CD4-positive, alpha-beta T cell treated with Interleukin-17A for 1 hour (primary cell): ENCODE measurements at places on chromosomes 5 and 9.
A peak's percentile ranks its signal among the peaks of the same experiment; 100 is the strongest.

DNA sequence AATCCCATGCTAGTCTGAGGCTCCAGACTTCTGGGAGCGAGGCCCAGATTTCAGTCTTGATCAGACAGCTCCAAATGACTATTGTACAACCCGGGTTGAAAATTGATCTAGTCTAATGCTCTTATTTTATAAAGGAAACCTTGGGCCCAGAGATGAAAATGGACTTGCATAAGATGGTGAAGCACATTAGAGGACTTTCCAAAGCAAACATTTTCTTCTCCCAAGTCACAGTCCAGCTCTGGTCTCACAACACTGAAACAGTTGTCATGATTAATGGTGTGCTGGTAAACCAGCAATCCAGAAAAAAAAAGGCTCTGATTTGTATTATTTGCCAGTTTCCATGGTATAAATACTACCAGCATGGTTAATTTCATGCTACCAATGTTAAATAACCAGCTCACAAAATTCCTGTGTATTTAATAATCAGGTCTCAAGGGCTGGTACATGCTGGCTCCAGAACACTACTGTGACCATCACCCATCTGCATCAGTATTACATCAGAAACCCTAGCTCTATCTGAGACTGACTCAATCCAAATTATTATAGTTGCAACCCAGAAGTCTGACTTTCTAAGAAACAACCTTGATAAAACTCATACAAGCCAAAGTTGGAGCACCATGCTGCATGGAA, 32.5 kb upstream of the ABLIM3 start:
- no peak for DNase-seq

DNA sequence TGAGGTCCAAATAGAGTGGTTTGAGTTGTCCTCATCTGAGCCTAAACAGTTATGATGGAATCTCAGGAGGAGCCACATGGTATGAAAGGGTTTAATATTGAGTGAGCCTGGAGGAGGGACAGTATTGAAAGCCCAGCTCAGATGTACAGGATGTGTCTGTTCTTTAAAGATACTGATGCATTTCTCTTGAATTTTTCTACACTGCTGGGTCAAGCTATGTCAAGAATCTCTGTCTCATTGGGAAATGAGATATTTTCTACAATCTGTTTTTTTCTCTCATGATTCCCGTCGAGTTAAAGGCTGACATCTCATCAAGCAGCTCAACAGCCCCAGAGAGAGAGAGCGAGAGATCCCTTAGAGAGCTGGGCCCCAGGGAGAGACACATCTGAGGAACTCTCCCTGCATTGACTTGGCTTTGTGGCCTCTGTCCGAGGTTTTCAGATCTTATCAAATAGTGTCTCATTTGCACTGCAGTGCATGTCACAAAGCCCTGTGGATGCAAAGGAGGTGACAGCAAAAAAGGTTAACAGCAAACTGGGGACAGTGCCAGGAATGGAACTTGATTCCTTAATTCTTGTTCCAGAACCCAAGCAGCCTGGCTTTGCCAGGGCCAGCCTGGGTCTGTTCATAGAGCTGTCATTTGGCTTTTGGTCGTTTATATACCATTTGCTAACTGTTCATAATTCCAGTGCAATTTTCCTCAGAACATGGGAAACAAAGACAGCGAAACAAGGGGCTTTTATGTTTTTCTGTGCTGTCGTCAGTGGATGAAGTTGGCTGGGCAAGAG, 19.0 kb upstream of the ACTBL2 start:
- DNase-seq = no peak

- no peak for DNase-seq
These were observed 3.3 kb downstream of the CTSL start for GRCh38 chr9:87729246-87729645.

DNA sequence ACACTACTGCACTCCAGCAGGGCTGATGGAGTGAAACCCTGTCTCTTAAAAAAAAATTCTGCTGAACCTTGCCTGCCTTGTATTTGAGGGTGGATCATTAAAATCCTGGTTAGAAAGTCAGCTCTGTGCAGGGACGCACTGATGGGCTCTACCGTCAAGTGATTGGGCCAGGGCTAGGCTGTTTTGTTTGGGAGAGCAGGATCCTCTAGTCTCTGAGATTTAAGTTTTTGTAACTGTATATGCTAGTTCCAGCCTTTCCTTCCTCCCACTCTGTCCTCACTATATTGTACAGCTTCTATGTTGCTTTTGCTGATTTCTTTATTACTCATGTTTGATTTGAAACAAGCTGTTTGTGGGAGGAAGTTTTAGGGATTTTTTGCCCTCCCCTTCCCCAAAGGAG, 11.5 kb downstream of the DDX4 start:
- no peak for DNase-seq

- no peak for DNase-seq
These were observed 20.7 kb downstream of the MAPK9 start for GRCh38 chr5:180271221-180271620.

DNA sequence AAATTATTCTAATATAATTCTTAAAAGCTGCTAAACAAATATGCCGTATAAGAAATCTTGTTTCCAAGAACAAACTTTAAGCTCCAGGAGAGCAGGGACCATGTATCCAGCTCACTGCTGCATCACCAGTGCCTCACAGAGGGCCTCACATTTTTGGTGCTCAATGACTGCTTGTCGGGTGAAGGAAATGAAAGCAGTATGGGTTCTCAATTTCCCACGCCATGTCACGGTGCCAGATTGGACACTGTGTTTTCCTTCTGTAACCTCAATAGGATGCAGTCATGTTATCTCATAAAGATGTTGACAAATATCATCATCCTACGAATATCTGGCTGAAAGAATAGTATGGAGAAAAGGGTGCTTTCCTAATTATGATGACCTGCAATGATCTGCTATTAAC, 64.7 kb downstream of the POU5F2 start:
- no peak for DNase-seq

DNA sequence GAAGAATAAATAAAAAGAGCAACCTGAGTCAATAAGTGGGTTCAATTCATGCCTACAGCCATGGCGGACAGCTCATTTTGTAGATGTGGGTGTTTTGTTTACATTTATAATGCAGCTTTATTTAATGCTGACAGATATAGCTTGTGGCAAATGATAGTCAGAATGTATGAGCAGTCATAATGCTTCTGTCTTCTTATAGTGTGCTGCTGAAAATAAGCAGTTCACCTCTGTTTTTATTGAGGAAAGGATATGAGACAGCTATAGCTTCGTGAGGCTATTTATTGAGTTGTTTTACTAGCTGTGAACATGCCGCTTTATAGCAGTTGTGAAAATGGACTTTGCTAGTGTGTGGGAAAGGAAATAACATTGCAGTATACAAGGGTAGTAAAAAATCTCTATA, 147.4 kb downstream of the PBX3 start:
- DNase-seq = no peak

DNA sequence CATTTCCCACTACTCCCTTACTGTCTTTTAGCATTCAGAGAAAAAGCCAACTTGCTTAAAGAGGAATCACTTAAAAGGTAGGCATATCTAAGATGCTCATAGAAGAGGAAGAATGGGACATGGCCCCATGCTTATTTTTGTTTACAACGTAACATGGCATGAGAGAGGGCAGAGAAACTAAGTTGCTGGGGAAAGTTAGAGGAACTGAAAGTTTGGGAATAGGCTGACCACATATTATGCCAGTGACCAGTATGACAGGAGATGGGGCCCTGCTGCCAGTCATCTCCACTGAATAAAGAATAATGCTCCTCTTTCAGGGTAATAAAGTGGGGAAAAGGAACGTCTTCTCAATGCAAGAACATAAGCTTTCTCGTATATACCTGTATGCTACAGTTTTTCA, 1.9 kb downstream of the PLPP6 start:
- DNase-seq = no peak

DNA sequence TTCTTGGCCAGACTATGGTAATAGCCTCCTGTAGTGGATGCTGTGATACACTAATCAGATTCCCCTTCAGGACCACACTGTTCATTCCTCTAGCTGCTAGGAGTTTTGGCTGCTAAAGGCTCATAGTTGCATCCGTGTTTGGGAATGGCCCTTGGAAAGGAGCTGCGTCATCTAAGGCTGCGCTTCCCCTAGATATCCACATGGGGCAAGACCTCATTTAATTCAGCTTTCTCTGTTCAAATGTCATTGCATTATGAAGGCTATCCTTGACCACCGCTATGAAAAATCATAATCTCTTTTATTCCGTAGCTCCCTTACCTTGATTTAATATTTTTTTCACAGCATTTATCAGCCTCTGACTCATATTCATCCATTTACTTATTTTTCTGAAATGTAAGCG, 258.3 kb upstream of the NR4A3 start:
- DNase-seq = no peak

- DNase-seq = no peak
These were observed 5.4 kb downstream of the ACTL7B start for GRCh38 chr9:108850293-108850897.

DNA sequence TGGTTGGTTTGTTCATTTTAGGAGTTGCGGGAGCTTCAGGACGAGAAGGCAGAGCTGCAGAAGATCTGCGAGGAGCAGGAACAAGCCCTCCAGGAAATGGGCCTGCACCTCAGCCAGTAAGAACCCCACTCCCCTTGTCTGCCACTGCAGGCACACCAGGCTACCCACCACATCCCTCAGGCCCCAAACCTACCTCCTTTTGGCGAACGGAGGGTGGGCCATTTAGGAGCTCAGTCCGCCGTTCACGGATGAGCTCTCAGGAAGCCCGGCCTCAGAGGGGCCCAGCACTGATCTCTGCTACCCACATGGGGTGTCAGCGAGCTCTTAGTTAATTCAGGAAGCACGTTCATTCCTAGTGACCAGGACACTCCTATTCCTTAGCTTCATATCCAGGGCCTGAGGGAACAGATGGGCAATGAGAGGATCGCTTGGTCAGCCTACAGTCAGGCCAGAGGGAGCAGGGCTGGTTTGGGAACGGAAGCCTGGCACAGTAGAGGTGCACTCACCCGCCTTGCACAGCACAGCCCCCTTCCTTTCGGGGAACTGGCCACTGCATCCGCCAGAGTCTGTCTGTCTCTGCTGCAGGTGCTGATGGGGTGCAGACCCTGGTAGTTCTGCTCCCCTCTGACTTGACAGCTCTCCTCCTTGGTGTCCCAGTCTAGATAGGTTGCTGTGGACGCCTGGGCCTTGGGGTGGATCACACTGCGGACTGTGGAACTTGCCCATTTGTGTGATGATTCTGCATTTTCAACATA, 21.4 kb downstream of the HNRNPH1 start:
- DNase-seq = no peak

DNA sequence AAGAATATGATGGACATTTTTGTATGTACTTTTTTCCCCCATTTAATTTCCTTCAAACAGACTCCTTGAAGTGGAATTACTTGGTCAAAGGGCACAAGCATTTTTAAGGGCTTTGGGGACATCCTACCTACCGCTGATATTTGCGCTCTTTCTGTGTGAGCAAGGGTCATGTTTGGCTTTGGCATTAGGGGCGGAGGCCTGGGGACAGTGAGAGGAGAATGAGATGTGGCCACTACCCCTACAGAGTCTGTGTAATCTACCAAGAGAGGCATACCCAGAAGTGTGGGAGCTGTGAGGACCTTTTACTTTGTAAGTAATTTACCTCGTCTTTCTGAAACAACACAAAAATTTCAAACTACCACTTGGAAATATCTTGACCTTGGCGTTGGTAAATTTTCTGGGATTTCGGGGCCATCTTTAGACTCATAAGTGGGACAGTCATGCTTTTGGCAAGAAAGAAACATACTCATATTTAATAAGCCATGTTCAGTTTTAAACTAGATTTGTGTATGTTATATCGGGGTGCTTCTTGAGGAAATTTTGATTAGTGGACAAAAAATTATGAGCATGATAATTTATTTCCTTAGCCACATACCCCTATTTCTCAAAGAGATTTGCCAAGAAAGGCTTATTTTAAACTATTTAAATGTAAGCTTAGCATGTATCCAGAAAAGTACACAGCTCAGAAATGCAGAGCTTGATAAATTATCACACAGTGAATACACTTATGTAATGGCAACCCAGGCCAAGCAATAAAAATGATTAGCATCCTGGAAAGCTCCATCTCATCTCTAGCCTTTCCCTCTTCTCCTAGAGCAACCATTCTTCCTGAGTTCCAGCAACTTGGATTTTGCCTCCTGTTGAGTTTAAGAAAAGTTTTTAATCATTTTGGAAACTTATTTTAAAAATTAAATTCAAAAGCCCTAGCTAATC, 63.6 kb downstream of the ARHGAP26 start:
- DNase-seq = no peak

DNA sequence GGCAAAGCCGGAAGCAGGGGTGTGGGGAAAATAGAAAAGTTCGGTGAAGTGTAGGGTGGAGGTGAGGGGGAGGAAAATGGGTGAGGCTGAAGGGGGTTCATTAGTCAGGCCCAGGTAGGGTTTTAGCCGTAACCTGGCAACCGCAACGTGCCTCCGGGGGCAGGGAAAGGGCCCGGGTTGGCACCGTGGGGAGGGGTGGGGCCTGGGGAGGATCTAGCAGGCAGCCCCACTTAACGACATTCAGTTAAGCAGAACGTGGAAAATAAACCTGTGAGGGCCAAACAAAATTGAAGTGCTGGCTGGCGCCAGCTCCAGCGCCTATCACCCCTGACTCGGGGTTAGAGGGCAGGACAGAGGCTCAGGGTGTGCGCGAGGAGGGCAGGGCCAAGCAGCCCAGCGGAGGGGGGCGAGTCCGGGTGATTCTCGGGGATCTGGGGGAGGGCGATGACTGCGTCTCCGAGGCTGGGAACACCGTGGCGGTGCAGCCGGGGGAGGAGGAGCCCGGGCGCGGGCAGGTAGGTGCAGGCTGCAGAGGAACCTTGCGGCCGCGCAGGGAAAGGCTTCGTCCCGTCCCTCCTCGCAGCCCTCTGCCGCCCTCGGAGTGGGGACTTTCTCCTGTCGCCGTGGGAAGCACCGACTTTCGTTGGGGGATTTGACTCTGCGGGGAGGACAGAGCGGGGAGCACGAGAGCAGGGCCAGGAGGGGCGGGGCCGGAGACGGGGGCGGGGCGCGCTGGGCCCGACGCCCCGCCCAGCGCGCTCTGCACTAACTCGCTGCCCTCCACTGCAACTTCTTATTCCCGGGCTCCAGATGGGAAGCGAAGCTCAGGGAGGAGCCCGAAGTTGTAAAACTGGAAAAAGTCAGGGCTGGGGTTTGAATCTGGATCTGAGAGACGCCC, 5.1 kb downstream of the RGS14 start:
- DNase-seq = peak; percentile 84

GRCh38 chr9:128685636-128686489, 3.2 kb upstream of the SET start:
- peak; percentile 67 for DNase-seq

DNA sequence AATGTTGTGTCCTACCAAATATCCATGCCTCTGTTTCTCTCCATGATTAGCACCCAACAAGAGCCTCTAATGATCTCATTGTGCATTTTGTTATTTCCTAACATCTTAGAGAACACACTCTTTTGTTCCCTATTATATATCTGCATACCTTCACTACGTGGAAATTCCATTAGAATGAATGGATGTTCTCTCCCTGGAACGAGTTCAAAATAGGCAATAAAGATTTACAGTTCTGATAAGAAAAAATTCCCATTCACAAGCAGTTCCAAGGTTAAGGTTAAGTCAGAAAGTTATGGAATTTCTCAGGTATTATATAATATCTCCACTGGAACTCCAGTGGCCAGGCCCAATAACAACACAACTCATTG, 83.7 kb downstream of the TRPM6 start:
- no peak for DNase-seq

GRCh38 chr9:87569518-87569917, 71.9 kb downstream of the DAPK1 start:
- no peak for DNase-seq
